ENCODE measurements at places on chromosomes 16 and 17. TPM values are rescaled to one million over a fixed set of nuclear protein-coding genes. Genes with fewer than 3 reads are reported as not detected.
A peak's percentile ranks its signal among the peaks of the same experiment; 100 is the strongest.

GRCh38 chr16:66703406-66704215 is 7.1 kb upstream of the CMTM4 start:
- no peak for DNase-seq

- DNase-seq, result no peak
Measured at GRCh38 chr16:69885722-69886121, 65.4 kb upstream of the CLEC18A start.

- DNase-seq, result peak; percentile 80
Measured at GRCh38 chr17:6995500-6996255, at the start of gene ALOX12. ALOX12 (plus strand) TSS chr17:6996049; CDS start chr17:6996118, 69 bp downstream.

- DNase-seq, result no peak
Measured at GRCh38 chr17:49514071-49514721, 19.1 kb downstream of the NGFR start.

- DNase-seq, result no peak
Measured at GRCh38 chr16:4111748-4112696, 4.2 kb downstream of the ADCY9 start.

DNA sequence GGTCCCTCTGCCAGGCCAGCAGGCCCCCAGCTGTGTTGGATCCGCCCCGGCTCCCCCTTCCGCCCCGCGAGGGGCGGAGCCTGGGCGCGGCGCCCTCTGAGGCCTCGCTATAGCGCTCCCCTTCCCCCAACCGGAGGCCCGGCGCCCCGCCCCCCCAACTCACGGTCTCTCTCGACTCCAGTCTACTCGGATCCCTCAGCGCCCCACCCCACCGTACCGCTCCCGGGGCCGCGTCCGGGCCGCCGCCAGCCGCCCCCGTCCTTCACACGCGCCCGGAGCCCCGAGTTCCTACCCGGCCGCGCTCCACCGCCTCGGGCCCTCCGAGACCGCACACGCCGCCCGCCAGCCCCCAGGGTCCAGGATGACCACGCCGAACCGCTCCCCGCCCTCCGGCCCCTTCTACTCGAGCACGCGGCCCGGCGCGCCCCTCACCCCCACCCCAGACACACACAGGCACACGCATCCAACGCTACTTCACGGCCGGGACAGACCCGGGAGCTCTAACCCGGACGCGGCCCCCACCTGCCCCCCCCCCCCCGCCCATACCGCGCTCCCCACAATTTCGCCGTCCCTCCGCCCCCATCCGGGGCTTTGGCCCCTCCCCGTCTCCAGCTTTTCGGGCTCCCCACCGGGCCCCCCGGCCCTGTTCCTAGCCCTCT is 1.4 kb downstream of the PHF23 start:
- DNase-seq, result peak; percentile 89

- DNase-seq, result no peak
Measured at GRCh38 chr16:64131423-64131822, 990.4 kb downstream of the CDH11 start.

DNA sequence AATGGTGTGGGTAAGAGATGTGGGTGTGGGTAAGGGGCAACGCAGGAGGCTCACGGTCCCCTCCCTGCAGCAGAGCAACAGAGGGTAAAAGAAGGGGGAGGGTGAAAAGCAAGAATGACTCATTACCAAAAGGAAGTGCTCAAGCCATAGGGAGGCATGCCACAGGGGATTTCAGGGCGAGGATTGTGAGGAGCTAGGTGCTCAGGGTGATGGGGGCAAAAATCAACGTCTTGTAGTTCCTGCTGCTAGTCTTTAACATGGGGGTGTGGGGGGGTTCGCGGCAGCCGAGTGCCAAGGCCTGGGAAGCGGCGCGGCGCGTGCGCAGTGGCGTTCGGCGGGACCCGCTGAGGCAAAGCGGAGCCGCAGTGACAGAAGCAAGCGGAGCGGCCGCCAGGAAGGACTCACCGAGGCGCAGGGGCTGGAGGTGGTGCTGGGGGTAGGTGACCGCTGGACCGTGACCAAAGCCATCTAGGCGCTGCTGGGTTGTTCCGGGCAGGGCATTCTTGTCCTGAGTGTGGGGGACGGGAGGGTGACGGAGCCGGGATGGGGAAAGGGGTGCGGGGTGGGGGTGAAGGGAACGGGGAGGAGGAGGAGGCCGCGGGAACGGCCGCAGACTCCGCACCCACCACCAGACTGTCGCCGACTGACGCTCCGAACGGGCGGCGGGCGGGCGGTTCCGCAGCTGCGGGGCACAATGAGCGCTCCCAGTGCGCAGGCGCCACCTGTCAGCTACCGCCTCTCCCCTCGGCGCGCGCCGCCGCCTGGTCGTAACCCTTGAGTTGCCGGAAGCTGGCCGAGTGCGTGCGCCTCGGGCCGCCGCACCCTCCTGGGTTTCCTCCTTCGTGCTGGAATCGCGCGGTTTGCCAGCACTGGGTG is at the start of gene SSH2:
TSS of gene SSH2 (minus strand) at position 696 of the 876 bp plus-strand sequence. CDS start at position 468, 228 bp downstream.
- DNase-seq, result peak; percentile 87

- DNase-seq, result no peak
Measured at GRCh38 chr17:66523378-66524200, 221.2 kb downstream of the PRKCA start.

DNA sequence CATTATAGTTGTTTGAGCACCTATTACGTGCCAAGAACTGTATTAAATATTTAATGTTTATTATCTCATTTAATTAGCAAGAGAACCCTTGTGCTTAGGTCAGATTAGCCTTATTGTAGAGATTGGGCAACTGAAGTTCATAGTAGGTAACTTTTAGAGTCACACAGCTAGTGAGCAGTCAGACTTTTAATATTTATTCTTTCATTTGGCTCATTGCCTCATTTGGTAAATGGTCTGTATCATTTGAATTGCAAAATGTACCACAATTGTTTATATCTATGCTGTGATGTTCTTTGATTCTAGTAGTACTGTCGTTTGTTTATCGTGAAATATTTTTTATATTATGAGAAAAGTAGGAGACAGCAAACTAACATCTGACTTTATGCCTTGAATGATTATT is 7.6 kb downstream of the CLTC start:
- no peak for DNase-seq

DNA sequence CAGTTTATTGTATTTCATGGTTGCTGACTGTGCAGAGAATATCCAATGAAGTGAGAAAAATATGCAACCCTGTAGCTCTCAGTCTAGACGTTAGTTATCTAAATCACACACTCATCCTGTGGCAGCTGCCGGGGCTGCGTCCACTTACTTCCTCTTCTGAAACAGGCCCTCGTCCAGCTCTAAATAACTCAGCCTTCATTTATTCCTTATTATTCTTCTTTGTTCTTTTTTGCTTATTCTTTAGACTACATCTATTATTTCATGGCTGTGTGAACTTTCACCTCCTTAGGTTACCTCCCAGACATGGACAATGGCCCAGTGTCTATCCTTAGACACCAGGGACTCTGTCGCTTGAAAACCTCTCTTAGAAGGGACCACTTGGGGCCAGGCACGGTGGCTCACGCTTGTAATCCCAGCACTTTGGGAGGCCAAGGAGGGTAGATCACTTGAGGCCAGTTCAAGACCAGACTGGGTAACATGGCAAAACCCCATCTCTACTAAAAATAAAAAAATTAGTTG is 3.4 kb upstream of the THUMPD1 start:
- DNase-seq, result no peak

DNA sequence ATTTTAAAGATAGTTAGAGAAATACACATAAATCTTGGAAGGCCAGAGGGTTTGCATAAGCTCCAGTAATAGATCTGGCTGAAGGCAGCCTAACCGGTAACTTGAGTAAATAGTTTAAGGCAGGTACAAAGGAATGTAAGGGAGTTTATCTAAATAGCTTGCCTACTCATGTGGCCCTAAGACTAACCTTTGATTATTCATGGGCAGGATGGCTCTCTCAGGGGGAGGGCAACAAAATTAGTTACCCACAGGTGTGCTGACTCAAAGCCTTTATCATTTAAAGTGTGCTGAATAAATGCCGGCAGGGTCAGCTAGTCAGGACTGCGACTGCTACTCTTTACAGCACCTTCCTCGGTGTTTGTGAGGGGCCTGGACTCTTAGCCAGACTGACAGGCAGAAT is 761.3 kb upstream of the KIF2B start:
- no peak for DNase-seq

- peak; percentile 60 for DNase-seq
Measured at GRCh38 chr17:39626171-39627046, at the start of gene PPP1R1B. PPP1R1B (plus strand) TSS chr17:39626952; CDS start chr17:39627393, 441 bp downstream.

GRCh38 chr16:78761427-78761826 is 662.0 kb downstream of the WWOX start:
- DNase-seq, result no peak

GRCh38 chr17:27240802-27241155 is 53.1 kb upstream of the WSB1 start:
- DNase-seq, result no peak

Gene C16orf96
- not detected for total RNA-seq

Gene CSH2
- not detected for total RNA-seq

Gene ANTKMT
- total RNA-seq, result 43.2 TPM

Gene CHRNE
- total RNA-seq, result 1.2 TPM

Gene HES7
- not detected for total RNA-seq

Gene MYH2
- total RNA-seq, result 0.78 TPM

Gene SERPINF2
- 7.1 TPM for total RNA-seq

Gene CTRB2
- not detected for total RNA-seq

Gene ZFHX3
- total RNA-seq, result 60.8 TPM

Gene NPIPB13
- total RNA-seq, result 48.8 TPM

Gene FOXC2
- total RNA-seq, result 7.3 TPM

Gene LRRC37A3
- 30.3 TPM for total RNA-seq
